ENCODE measurements at places on chromosomes 1 and 21. TPM values are rescaled to one million over a fixed set of nuclear protein-coding genes. Genes with fewer than 3 reads are reported as not detected.
A peak's percentile ranks its signal among the peaks of the same experiment; 100 is the strongest.

CFH gene
- polyA plus RNA-seq = 140 TPM

GRCh38 chr21:25457411-25457810 lies 149.9 kb downstream of the MRPL39 start:
- DNase-seq = peak; percentile 57

GRCh38 chr1:3597599-3597964 lies 13.7 kb downstream of the MEGF6 start:
- no peak for DNase-seq

GRCh38 chr1:183881387-183882131 lies 76.6 kb downstream of the RGL1 start:
- peak; percentile 87 for DNase-seq

GRCh38 chr1:159172614-159173291 lies 1.3 kb downstream of the CADM3 start:
- no peak for DNase-seq

PRELP gene
- 6.8 TPM for polyA plus RNA-seq

DNA sequence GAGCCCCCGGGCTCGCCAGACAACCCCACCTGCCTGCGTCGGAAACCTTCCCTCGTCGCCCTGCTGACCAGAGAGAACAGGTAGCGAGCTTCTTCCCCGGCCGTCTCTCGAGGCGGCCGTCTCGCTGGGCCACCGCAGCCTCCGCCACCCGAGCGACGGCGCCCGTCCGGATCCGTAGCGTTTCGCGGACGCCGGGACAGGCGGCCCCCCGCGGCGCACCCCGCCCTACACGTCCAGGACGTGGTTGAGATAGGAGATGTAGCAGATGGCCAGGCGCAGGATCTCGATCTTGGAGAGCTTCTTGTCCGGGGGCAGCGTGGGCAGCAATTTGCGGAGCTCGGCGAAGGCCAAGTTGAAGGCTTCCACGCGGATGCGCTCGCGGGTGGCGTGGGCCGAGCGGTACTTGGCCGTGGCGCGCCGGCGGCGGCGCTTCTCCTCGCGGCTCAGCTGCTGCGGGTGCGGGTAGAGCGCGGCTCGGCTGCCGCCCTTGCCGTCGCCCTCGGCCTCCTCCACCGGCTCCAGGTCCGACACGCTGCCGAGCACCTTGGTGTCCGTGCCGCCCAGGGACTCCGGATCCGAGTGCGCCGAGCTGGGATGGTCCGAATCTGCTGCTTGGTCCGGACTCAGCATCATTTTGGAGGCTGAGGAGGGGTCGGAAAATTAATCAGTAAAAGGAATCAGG lies 3.0 kb downstream of the NHLH2 start:
- DNase-seq = no peak

ZYG11A gene
- 0.13 TPM for polyA plus RNA-seq

DNA sequence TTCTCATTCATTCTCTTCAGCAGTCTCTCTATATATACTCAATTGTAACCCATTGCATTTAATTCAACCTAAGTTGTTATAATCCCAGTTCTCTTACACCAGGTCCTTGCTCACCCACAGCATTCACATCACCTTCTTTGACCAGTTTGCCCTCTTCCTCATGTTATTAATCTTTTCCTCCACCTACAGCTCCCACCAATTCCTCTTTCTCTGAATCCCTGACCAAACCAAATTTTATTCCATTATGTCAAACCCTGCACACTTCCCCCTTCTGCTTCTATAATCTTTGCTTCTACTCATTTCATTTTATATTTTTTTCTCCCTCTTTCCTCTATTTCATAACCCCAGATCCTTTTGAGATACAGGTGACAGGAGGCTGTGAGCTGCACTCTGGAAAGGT lies 1.4 kb downstream of the CD1A start:
- no peak for DNase-seq
